ENCODE measurements at places on chromosomes 11 and 22.

- no peak for DNase-seq
Observed at GRCh38 chr11:11961399-11962028, 46.9 kb downstream of the DKK3 start.

GRCh38 chr11:8071616-8072581 lies 9.1 kb upstream of the TUB start:
- DNase-seq: no peak

- DNase-seq: no peak
Observed at GRCh38 chr11:9253086-9253485, 12.1 kb downstream of the DENND5A start.

DNA sequence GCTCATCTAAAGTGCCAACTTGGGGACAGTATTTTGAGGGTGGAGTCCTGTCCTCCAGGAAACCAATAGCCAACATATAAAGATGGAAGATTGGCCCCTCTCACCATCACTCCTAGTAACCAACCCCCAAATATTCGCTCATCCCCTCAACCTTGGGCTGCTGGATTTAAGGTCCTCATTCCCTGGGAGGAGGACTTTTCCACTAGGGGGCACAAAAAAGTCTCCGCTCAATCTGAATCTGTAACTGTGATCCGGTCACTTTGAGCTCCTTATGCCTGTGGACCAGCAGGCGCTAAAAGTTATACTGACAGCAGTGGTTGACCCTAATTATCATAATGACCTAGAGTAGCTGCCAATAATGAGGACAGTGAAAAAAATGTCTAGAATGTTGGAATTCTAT lies 20.5 kb upstream of the CLPB start:
- no peak for DNase-seq

- no peak for DNase-seq
Observed at GRCh38 chr11:47558695-47559094, 5.8 kb upstream of the CELF1 start.

- DNase-seq: no peak
Observed at GRCh38 chr11:70531281-70532065, 133.1 kb downstream of the CTTN start.

DNA sequence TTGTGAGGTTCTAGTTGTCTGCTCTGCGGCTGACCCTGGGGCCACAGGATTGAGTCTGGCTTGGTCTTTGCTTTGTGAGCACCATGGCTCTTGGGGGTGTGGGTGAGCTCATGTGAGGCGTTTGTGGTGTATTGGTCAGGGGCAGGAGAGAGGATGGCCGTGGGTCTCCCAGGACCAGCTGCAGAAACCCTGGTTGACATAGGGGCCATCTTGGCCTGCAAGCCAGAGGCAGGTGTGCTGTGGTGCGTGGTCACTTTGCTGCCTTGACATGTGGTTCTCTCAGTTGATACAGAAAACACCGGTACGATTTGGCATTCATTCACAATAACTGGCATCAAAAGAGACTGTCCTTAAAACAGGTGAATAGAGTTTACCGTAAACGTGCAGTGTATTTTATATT lies 11.3 kb downstream of the PHRF1 start:
- DNase-seq: no peak

GRCh38 chr22:19723983-19724827 lies 866 bp downstream of the GP1BB start:
- DNase-seq: peak; percentile 21

- DNase-seq: no peak
Observed at GRCh38 chr22:30197389-30197788, 49.2 kb downstream of the LIF start.

GRCh38 chr11:36333897-36334296 lies 37.8 kb downstream of the PRR5L start:
- DNase-seq: no peak

DNA sequence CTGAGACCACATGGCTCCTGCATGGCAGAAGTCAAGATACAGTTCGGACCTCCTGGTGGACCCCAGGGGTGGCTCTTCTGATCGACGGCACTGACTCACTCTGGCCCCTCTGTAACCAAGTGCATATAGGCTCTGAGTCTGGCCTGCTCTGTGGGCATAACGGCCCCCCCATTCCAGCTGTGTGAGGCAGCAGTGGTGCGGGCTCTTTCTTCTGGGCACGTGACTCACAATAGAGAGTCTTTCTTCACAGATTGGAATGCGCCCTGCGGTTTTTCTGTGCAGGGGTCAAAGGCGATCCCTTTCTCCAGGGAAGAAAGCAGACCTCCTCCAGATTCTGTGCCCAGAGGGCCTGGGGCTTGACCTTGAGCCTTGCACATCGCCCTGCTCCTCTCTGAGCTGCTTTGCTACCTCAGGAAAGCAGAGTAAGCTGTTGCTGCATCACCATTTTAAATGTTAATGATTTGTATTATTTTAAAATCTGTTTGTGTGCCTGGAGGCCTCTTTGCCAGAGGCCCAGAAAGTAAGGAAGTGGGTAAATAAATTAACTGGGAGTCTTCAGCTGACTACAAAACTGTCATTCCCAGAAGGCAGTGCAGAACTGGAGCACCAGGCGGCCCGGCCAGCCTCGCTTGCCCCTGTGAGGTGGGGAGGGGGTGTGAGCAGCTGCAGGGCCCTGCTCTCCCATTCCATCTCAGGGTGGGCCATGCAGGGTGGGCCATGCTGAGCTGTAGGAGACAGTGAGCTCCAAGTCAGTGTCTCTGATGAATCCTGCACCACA lies 199.0 kb downstream of the GRIK4 start:
- peak; percentile 78 for DNase-seq

DNA sequence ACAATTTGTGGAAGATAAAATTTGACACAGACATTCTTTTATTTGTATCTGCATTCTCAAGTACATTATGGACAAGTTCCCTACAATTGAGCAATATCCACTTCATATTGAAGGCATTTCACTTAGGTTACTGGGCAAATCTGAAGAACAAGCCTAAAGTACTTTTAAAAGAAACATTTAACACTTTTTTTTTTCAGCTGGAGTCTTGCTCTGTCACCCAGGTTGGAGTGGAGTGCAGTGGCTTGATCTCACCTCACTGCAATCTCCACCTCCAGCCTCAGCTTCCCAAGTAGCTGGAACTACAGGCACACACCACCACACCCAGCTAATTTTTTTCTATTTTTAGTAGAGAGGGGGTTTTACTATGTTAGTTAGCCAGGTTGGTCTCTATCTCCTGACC lies 70.2 kb downstream of the OR4C45 start:
- DNase-seq: no peak

DNA sequence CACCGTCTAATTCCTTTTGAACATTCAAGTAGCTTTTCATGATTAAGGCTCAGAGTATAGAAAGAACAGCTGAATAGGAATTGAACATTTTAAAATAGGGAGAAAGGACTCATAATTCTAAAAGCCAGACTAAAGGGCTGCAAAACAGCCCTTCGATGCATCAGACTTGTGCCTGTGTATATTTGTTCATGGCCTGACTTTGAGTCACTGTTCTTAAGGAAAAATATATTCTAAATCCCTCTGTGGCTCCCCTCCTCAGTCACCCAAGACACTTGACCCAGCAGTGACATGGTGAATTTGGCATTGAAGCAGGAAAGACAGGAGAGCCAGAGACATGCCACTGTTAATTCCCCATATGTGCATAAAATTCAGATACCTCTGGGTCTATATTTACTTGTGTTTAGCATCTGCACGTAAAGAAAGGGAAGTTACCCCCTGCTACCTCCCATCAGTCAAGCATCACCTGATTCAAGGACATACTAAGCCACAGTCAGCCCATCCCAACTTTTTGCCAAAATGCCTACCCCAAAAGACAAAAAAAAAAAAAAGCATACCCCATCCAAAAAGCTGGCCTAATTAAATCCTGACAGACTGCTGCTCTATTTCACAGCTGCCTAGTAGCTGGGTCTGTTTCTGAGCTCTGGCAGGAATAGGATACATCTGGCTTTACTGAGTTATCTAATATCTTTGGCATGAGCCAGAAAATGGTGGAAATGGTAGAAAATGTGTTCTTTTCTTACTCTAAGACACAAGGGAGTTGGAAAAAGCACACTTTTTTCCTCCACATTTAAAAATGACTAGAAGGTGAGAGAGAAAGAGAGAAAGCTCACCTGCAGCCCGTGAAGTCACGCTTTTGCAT lies 93.5 kb downstream of the COMMD9 start:
- no peak for DNase-seq

DNA sequence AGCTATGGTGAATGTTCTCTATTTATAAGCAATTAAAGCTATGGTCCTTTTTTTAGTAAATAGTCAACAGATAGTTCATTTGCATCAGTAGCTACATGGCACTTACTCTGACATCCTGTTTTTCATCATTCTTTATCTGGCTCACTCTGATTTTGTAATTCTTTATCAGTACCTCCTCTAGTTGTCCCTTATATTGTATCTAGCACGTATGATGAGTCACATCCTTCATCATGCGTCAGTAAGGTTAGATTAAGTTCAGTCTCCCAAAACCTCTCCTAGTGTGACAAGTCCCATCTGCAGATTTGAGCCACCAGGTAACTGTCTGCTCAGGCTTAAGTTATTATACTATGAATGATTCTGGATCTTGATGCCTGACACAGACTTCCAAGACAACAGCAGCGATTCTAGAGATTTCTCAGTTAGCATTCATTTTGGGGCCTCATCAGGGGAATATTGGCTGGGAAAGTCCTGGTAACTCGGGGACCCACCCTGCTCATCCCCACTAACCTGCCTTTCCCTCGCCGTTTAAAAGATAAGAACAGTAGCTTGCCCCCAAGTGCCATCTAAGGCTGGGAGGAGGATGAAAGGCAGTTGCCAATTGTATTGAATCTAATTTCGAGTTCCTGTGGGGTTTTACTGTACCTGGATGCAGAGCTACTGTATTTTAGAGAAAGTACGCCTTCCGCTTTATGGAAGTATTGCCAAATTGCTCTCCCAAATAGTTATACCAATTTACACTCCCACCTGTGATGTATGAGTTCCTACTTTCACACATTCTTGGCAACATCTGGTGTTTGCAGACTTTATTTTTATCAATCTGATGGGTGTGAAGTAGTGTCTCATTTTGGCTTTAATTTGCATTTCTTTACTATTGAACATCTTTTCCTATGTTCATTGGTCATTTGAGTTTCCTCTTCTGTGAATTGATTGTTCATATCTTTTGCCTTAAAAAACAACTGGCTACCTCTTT lies 55.9 kb downstream of the ZC3H12C start:
- peak; percentile 23 for DNase-seq

- DNase-seq: no peak
Observed at GRCh38 chr22:37163575-37164504, 14.1 kb upstream of the IL2RB start.

- DNase-seq: no peak
Observed at GRCh38 chr22:24321999-24322398, 51.4 kb downstream of the SPECC1L start.

- DNase-seq: no peak
Observed at GRCh38 chr22:49107561-49107960, 720.1 kb downstream of the BRD1 start.

DNA sequence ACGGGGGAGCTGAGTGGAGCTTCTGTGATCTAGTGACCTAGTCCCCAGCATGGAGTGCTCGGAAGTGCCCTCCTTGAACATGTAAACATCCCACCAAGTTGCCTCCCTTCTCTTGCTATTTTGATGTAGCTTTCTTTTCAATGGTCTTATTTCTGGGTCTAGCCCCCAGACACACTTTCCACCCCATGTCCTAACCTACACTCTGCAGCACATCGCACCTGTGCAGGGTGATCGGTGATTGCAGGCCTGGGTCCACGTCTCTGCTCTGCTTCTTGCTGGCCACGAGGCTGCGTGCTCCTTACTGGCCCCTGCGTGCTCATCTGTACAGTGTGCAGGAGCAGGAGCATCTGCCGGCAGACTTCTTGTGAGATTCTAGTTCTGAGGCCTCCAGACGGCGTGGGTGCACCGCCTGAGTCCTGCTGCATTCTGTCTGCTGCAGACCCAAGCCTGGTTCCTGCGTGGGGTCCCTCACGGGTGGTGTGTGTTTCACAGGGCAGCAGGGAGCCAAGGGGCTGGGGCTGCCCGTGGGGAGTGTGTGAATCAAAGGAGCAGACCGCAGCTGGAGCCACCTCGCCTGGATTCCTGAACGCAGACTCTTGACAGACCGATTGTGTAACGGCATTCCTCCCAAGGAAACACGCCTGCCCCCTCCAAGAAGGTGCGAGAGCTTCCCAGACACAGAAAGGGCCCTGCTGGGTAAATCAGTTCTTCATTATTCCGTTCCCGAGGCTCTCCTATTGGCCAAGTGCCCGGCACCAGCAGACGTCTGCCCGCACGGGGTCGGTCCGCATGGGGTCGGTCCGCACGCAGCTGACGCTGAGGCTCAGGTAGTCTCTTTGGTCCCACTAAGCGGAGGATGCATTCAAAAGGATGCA lies 44.4 kb upstream of the MYEOV start:
- DNase-seq: no peak

GRCh38 chr11:21537980-21538379 lies 654.9 kb upstream of the ANO5 start:
- no peak for DNase-seq

GRCh38 chr22:43734370-43735150 lies 77.5 kb downstream of the EFCAB6 start:
- no peak for DNase-seq

DNA sequence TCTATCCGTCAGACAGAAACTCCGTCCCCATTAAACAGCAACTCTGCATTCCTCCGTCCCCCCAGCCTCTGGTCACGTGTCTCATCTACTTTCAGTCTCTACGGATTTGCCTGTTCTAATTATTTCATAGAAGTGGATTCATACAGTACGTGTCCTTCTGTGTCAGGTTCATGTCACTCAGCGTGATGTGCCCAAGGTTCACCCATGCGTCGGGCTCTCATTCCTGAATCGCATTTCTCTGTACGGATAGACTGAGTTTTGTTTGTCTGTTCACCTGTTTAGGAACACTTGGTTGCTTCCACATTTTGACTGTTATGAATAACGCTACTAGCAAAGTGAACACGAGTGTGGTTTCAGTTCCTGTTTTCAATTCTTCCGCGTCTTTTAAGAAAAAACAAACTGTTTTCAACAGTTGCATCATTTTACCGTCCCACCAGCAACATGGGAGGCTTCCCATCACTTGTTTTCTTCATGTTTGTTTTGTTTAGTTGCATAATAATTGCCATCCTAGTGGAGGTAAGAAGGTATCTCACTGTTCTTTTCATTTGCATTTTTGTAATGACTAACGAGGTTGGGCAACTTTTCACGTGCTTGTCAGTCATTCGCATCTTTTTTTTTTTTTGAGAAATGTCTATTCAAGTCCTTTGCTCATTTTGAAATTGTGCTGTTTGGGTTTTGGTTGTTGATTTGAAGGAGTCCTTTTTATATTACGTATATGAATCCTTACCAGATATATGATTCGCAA lies 8.9 kb upstream of the NLRP6 start:
- no peak for DNase-seq

DNA sequence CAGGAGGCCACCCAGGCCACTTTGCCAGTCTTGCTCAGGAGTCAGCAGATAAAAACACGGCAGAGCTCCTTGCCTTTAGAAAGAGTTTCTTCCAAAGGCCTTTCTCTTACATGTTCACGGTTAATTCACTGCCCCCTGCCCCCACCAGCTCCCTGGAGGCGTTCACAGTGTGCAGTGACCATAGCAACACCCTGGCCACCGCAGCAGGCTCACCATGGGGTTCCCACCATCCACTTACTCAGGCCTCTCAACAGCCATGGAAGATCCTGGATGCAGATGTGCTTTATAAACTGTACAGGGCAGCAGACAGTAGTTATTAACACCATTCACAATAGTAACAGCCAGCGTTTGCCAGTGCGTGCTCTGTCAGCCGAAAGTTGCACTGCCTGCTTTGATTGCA lies 10.6 kb upstream of the MYO7A start:
- no peak for DNase-seq
